Activated CD4-positive, alpha-beta T cell treated with anti-CD3 and anti-CD28 coated beads for 36 hours (primary cell): ENCODE measurements at places on chromosomes 13 and 19. TPM values are rescaled to one million over a fixed set of nuclear protein-coding genes. Genes with fewer than 3 reads are reported as not detected.

GRCh38 chr19:8614455-8614854 lies 3.9 kb upstream of the ADAMTS10 start:
- no peaks in the 10 kb centered on the region for H3K36me3 ChIP-seq
- H3K4me1 ChIP-seq, result peaks cover 24% of the 10 kb centered on the region
- no peak overlapping the region for H3K27ac ChIP-seq
- peaks cover 7% of the 10 kb centered on the region for H3K27me3 ChIP-seq

- H3K36me3 ChIP-seq, result peaks cover 69% of the 10 kb centered on the region
- peak overlapping the region; percentile 88 for H3K4me3 ChIP-seq
- H3K27ac ChIP-seq, result peak overlapping the region; percentile 92
- H3K27me3 ChIP-seq, result no peaks in the 10 kb centered on the region
- H3K4me1 ChIP-seq, result peaks cover 16% of the 10 kb centered on the region
Observed at GRCh38 chr19:56566904-56567273, 379 bp upstream of the ZNF470 start.

The VSTM1 gene
- total RNA-seq, result not detected

GRCh38 chr19:44021221-44021620 lies 4.0 kb upstream of the ZNF222 start:
- H3K4me1 ChIP-seq, result peaks cover 16% of the 10 kb centered on the region
- H3K4me3 ChIP-seq, result no peak overlapping the region
- H3K27ac ChIP-seq, result no peak overlapping the region

DNA sequence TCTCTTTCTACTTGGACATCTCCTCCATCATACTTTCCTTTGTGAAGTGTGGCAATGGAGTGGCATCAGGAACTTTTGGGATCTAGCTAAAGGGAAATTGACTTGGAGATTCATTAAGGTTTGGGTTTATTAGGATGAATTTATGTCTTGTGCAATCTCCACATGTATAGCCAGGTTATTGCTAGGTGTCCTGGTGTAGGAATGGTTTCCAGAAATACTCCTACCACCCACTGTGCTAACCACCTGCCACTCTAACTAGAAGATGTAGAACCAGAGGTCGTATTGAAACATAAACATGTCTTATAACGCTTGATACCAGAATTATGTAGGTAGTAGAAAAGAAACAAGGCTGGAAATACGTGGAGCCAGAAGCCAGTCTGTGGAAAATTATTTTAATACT lies 38.1 kb upstream of the MED4 start:
- H3K27ac ChIP-seq, result no peak overlapping the region
- no peak for DNase-seq
- no peak overlapping the region for H3K4me3 ChIP-seq
- no peaks in the 10 kb centered on the region for H3K36me3 ChIP-seq
- peaks cover 3% of the 10 kb centered on the region for H3K27me3 ChIP-seq
- peaks cover 14% of the 10 kb centered on the region for H3K4me1 ChIP-seq

GRCh38 chr13:42047561-42048341 lies 697 bp upstream of the DGKH start:
- H3K4me1 ChIP-seq, result peaks cover 23% of the 10 kb centered on the region
- H3K36me3 ChIP-seq, result peaks cover 24% of the 10 kb centered on the region
- H3K4me3 ChIP-seq, result peak overlapping the region; percentile 86
- peak; percentile 70 for DNase-seq
- peak overlapping the region; percentile 87 for H3K27ac ChIP-seq
- no peaks in the 10 kb centered on the region for H3K27me3 ChIP-seq

GRCh38 chr19:7539827-7540425 lies 4.4 kb downstream of the PNPLA6 start:
- H3K27me3 ChIP-seq, result no peaks in the 10 kb centered on the region
- peaks cover 15% of the 10 kb centered on the region for H3K4me1 ChIP-seq
- H3K27ac ChIP-seq, result no peak overlapping the region
- DNase-seq, result no peak
